ACHN (cell line): ENCODE measurements at places on chromosomes 4 and X.

DNA sequence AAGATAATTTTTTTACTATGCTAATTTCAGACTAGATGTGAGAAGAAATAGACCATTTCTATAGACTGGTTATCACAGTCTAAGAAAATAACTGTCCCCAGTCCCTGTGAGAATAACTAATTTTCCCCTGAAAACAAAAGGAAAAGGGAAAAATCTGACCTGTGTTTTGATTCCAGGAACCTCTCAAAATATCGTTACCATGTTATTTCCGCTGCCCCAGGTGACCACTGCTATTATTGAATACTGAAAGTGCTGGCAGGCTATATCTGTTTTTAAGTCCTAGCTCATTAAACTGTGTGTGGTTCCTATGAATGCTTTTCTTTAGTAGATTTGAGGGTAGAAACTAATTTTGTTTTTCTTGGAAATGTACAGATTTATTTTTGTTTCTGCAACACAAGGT, 83.6 kb downstream of the GAB1 start:
- DNase-seq, result no peak

- no peak for DNase-seq
Observed at GRCh38 chr4:88938138-88938537, 118.8 kb downstream of the FAM13A start.

DNA sequence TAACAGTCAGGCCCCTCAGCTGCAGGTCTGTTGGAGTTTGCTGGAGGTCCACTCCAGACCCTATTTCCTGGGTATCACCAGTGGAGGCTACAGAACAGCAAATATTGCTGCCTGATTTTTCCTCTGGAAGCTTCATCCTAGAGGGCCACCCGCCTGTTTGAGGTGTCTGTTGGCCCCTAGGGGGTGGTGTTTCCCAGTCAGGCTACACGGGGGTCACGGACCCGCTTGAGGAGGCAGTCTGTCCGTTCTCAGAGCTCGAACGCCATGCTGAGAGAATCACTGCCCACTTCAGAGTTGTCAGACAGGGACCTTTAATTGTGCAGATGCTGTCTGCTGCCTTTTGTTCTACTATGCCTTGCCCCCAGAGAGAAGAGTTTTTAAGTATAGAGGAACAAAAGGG, 160.8 kb downstream of the DKK2 start:
- DNase-seq, result no peak

DNA sequence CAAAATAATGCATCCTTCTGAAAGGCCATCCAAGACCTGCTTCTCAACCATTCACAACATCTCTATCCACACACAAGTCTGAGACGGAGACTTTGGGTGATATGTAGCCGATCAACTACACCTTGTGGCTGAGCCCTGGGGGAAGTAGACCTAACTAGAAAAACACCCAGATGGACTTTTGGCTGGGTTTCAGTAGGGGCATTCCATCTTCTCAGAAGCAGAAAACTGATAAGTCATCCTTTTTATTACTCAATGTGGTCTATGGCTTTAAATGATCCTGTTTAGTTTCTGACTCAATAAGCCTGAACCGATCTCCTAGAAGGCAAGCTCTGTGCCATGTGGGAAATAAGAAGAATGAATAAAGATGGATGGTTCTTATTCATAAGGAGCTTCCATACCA, 82.5 kb upstream of the AFF2 start:
- no peak for DNase-seq

DNA sequence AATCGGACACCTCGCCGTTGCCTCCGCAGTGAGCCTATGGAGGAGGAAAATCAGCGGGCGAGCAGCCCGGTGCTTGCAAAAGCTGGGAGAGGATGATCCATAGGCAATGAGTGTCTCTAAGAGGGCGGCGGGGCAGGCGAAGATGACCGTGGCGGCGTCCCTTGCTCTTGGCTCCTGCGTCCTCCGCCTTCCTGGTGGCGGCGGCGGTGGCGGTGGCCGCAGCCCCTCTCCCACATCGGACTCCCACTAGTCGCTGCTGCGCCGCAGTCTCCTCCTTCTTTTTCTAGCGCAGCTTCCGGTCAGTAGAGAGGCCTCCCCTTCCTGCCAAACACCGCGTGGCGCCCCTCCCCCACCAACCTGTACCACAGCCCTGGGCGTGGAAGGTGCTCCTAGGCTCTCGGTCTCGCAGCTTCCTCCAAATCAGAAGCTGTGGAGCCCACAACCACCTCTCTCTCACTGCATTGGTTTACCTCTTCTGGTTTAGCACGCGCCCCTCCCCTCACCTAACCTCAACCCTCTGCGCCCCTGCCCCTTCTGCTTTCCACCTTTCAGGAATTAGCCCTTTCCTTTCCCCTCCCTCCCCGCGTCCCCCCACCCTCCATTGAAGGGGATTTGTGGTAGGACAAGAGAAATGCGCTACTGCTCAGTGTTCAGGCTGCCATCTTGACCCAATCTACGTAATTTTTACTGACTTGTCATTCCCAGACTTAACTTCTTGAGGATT, at the start of gene SPIN3:
Gene SPIN3 (minus strand): TSS at position 271 of the 724 bp plus-strand sequence. CDS start 594 bp downstream, outside the sequence.
- DNase-seq, result peak; percentile 78

DNA sequence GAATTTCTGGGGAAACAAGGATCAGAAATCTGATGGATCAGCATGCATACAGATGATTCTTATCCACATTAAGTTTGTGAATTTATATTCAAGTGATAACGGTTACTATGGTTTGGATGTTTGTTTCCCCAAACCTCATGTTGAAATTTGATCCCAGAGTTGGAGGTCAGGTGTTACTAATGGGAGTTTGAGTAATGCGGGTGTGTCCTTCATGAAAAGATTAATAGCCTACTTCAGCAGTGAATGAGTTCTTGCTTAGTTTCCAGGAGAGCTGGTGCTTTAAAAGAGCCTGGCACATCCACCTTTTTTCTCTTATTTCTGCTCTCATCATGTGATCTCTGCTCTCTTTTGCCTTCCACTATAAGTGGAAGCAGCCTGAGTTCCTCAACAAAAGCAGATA, 712.4 kb downstream of the IL1RAPL1 start:
- DNase-seq, result no peak

DNA sequence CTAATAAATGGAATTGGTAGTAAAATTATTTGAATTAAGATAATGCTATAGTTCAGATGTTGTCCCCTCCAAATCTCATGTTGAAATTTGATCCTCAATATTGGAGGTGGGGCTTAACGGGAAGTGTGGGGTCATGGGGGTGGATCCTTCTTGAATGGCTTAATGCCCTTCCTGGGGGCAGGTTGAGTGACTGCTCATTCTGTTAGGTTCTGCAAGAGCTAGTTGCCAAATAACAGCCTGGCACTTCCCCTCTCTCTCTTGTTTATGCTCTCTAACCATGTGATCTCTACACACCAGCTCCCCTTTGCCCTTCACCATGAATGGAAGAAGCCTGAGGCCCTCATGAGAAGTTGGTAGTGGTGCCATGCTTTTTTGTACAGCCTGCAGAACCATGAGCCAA, 724.8 kb upstream of the FTHL17 start:
- no peak for DNase-seq

GRCh38 chr4:45846016-45846415, 277.8 kb downstream of the GABRG1 start:
- DNase-seq, result no peak

- DNase-seq, result no peak
Observed at GRCh38 chr4:52852711-52853110, 9.4 kb upstream of the RASL11B start.

DNA sequence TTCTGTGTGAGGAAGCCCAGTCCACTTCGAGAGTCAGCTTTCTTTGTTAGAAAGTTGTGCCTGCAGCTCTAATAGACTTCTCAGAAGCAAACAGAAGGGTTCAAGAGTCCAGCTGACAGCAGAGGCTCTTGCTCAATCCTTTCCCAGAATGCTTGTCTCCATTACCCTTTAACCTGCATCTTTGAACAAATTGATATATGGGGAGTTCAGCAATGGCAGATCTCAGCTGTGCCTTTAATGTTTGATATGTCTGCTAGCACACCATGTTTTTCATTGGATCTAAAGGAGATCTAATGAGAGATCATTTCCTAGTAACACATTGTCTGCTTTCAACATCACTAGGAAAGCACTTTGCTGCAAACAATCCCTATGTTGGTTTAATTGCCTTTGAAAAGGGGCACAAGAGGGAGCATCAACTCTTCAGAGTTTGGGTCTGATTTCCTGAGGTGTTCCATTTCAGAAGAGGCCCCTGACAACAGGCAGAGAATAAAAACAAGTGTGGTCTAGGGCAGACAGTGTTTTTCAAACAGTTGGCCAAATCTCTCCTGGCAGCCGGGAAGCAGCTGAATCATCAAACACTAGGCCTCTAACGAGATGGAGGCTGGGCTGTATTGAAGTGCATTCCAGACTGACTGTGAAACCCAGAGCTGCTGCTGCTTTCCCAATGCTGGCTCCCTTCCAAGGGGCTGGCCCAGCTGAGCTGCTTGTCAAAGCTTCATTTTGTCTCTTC, 55.5 kb downstream of the LUZP4 start:
- DNase-seq, result peak; percentile 72

- no peak for DNase-seq
Observed at GRCh38 chr4:9771034-9771433, 10.4 kb upstream of the DRD5 start.

DNA sequence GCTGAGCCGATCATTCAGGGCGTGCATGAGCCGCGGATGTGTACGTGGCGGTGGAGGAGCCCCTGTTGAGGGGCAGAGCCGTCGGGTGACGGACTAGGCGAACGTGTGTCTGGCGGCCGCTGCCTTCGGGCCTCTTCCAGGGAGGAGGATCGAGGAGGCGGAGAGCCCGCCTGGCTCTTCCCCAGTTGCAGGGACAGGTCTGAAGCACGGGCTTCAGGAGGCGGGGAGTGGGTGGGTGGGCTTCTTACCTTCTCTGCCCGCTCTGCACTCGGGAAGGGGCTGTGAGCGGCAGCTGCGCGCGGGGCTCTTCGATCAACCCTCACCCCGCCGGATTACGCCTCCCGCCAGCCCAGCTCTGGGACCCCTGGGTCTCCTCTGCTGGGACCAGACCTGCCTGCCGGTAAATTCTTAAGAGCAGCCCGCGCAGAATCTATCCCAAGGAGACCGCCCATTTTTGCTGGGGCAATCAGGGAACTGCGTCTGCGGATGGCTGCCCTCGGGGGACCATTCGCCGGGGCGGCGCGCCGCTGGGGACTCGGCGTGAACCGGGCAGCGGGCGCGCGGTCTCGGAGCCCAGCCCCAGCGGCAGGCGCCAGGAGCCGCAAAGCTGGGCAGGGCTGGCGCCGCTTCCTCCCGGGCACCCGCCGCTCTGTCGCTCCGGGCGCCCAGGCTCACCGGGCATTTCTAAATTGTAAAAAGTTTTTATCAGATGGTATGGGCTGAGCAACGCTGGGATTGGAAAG, 4.9 kb downstream of the PLAC8 start:
- DNase-seq, result peak; percentile 38

GRCh38 chrX:47571215-47571614, 10.2 kb downstream of the ARAF start:
- DNase-seq, result no peak

- peak; percentile 14 for DNase-seq
Observed at GRCh38 chr4:6032249-6033244, 14.3 kb upstream of the C4orf50 start.

DNA sequence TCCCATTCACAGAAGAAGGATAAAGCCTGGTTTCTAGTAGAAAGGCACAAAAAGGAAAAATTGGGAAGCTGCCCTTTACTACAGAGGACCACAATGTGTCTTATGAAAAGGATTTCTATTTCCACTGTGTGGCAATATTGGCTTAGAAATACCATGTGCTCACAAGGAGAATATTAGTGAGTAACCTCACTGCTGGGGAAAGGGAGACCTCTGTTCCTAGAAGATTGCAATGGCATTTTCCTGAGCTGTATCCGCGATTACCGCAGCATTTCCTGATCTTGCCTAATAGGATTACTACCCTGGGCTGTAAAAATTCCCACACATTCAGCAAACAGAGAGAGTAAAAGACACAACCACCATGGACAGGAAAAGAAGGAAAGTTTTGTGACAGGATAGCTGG, 308.8 kb upstream of the TECRL start:
- DNase-seq, result no peak

DNA sequence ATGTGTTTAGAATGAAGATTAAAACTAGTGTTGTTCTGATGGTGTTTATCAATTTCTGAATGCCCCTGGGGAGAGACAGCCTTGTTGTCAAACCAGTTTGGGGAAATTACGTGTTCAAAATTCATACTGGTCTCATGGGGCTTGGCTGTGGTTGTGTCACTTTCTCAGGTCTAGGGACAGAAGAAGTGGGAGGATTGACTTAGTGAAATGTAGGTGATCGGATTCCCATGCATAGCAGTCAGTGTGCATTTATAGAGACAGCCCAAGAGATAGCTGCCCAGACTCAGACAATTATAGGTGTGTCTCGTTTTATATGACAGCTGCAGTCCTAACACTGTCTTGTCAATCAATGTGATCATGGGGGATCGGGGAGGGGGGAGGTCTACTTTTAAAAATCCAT, 94.4 kb upstream of the CLCN4 start:
- no peak for DNase-seq

DNA sequence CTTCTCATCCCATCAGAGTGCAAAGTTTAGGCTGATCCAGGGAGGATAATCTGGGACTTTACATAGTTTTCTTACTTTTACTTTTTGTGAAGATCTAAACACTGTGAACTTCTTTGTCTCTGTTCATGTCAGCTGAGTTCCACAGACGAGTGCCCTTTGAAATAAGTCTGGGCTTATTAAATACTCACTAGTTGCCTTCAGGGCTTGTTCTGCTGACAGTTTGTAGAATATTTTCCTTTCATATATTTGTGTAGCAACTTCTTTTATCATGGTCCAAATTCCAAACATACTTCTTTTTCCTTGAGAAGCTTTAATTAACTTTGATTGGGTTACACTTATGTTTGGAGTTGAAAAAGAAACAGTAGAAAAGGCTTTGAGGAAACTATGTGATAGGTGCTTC, 109.6 kb downstream of the SH2D1A start:
- DNase-seq, result no peak

DNA sequence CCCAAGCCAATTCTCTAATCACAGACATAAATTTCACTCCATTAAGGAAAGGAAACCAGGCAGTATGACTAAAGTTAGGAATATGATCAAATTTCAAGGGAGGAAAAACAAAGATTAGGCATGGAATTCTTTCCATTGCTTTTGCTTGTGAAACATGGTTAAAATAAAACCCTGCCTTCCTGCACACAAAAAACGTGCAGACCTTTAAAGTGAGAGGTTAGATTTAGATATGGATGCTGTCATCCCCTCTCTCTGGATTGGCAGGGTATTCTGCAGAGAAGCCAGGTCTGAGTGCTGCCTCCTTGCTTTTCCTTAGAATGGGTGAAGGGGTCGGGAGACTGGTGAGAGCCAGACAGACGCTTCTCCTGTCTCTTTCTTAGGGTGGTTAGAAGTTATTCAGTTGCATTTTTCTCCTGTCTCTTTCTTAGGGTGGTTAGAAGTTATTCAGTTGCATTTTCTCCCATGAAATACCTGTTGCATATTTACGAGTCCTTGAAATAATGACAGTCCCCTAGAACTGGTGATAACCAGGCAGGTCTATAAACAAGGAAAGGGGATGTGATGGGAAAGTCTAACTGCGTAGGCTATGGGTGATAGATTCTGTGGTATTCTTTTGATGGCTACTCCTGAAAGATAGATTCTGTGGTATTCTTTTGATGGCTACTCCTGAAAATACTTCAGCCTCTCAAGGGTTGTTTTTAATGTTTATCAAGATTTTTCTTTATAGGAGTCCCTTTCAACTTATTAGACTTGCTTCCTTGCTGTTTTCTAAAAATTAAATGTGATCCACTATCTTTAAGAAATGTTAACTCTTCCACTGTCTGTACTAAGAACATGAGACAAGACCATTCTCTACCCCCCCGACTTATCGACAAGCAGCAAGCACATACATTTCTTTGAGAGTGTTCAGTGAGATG, 163.6 kb downstream of the SPRY1 start:
- no peak for DNase-seq
